ENCODE measurements at places on chromosomes 6 and 20.

- DNase-seq: no peak
Measured at GRCh38 chr6:67184405-67184804, 1450.7 kb upstream of the ADGRB3 start.

GRCh38 chr6:117346142-117346930 is 79.4 kb downstream of the ROS1 start:
- DNase-seq: no peak

- DNase-seq: no peak
Measured at GRCh38 chr6:39416026-39416425, 93.5 kb upstream of the KCNK16 start.

DNA sequence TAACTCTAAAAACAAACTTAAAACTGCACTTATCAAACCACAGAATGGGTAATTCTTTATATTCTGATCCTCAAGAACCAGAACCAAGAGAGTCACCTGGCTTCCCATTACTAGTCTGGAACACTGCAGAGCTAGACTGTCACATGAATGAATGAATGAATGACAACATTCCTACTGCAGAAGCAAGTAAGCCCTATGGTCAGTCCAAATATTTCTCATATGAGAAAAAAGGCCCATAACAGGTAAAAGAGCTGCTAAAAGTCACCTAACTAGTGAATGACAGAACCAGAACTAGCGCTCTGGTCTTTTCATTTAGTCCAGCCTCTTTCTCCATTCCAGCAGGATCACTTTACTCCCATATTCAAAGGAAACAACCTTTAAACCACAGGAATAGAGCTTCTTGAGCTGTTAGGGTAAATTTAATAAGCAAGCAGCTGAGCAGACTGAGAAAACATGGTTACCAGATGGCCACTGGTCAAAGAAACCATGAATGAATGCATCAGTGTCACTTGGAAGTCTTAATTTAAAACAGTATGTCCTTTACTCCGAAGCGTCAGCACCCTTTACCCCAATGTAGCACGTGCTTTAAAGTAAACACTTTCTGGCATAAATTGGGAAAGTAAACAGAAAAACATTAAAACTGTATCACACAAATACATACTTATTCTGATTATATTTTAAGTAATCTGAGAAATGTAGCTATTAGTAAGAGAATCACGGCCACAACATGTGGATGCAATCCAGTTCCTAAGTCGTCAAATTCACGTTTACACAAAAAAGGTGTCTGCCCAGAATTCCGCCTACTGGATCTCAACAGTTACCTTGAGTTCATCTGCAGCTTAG is 1.4 kb downstream of the PREP start:
- DNase-seq: no peak

DNA sequence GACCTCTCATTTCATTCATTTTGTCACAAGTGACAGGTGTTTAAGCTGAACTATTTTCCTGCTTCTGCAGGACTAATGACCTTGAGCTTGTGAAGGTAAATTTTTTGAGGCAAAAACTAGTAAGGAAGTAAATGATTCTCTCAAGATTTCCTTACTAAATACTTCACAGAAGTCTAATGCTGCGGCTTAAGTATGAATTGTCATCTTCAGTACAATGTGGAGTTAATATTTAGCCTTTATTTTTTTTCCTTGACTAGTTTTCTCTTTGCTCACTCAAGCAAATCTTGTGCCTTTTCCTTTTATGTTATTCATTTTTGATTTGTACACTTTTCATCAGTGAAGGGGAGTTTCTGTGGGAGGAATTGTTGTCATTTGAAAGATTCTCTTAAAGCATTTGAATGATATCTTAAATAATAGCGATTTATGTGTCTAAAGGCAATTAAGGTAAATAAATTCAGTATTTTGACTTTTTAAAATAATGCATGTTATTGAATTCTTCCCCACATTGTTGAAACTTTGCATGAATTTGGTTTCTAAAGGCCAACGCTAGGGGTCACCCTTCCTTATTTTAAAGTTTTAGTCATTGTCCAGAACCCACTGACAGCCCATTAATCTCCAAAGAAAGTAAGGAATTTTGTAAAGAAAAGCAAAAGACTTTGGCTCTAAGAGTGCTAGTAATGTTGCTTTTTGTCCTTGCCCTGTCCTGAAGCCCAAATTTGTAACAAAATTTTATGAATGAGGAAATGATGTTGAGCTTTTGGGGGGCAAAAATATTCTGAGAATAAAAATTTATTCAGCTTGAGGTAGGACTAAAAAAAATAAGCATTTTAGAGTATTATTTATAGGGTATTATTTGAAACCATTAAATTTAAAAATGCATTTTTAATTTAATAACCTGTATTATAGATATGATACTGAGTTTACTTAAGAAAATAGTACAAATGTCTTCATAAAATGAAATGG is 157.4 kb upstream of the LAMA2 start:
- DNase-seq: peak; percentile 2

DNA sequence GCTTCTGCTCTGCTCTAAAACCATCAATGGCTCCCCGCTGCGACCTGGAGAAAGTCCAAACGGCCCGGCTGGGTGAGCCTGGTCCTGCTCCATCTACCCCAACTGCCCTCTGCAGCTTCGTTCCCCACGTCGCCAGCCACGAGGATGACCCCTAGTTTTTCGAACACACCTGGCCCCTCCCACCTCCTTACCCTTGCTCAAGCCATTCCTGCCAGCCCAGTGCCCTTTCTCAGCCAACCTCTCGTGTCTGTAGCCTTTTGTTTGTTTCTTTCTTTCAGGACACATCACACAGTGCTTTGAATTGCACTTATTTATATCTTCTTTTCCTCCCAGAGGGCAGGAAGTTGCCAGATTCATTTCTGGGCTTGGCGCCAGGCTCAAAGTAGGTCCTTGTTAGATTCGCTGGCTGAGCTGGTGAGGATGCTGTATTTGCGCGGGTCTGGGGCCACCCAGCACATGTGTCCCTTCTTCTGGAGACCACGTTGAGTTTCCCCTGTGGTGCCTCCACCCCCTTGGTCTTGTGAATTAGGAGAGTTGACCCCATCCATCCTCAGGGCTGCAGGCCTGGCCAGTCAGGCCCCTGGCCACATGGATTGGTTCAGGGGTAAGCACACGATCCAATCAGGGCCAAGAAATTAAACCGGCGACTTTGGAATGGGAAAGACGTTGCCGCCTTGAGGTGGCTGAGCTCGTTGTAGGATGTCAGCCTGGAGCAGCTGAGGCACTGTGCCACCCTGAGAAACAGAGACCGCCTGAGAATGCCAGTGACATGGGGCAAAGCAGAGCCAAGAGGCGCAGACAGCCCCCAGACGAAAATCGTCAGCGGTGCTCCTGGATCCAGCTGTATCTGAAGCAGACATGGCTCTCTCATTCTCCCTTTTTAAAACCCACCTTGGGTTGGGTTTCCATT is 156.0 kb downstream of the CEBPB start:
- DNase-seq: no peak

- DNase-seq: peak; percentile 33
Measured at GRCh38 chr6:96899019-96899418, 1.3 kb upstream of the NDUFAF4 start.

DNA sequence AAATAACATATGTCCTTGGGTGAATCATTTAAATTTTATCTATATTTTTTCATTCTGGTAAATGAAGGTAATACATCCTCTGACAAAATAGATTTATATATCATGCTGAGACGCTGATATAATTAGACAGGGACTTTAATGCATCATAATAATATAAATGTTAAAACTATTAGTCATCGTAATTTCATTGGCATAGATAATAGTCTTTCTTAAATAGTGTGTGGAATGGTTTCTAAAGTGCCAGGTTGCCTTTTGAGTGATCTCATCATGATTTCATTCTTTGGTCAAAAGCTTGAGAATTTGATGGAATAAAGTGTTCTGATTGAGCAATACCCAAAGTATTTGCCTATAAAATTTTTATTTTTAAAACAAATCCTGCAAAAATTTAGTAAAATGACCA is 43.2 kb upstream of the BMP5 start:
- no peak for DNase-seq

GRCh38 chr6:49552596-49552995 is 2.1 kb downstream of the C6orf141 start:
- no peak for DNase-seq

- no peak for DNase-seq
Measured at GRCh38 chr20:31542201-31542842, 28.1 kb downstream of the HM13 start.

- DNase-seq: no peak
Measured at GRCh38 chr6:79574174-79574573, 36.9 kb upstream of the LCA5 start.

DNA sequence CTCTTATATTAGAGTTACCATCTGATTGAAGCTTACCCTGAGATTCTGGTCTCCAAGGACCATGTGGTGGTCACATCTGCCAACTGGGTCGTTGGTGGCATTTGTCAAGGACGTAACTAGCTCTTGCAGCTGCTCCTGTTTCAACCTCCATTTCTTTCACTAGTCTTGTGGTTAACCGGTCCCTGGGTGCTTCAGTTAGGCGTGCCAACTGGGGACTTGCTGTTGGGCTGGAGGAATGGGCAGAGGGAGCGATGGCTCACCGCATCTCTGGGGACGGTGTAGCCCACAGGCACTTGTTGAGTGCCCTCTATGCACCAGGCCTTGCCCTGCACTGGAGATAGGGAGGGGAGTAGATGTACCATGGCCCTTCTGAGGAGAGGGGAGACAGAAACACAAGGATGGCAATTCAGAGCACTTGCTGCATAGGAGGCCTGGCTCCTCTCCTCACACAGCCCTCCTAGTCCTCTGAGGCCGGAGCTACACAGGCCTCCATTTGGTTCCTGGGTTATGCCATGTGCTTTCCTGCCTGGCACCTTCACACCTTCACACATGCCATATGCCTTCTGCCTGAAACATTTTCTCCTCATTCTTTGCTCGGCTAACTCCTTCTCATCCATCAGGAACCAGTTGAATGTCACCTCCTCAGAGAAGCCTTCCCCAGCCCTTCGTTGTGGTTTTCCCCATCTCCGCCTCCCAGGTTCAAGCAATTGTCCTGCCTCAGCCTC is 20.0 kb upstream of the ASXL1 start:
- DNase-seq: no peak

- no peak for DNase-seq
Measured at GRCh38 chr6:70864401-70864800, 92.5 kb downstream of the B3GAT2 start.

DNA sequence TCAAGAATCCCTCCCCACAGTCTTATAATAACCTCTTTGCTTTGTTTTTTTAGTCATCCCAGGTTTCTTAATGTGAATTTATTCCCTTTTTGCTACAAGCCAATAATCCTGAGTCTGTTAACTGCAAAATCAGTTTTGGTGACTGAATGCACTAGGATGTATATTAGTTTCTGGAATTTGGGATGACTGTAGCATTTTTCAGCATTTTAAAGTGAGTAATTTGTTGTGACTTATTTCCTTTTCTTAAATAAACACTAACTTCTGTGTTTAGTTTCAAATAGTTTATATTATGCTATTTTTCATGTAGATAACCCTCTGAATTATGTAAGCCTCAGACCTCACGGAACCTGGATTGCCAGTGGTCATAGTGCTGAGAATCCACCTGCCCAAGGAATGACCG is 5.5 kb downstream of the CST1 start:
- no peak for DNase-seq

DNA sequence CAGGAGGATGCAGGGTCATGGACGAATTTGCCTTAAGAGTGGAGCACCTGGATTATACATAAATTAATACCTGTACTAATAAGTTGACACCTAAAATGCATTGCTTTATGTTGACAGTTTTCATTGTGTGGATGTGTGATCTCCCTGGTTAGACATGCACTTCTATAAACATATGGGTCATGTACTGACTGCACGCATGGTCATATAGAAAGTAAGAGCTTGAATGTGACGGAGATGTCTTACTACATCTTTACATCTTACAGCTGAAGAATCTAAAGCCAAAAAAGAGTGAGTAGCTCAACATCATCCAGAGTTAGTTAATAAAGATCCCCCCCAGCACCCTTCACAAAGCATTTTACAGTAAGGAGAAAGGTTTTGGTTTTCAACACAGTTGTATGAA is 408.4 kb upstream of the JARID2 start:
- DNase-seq: no peak

DNA sequence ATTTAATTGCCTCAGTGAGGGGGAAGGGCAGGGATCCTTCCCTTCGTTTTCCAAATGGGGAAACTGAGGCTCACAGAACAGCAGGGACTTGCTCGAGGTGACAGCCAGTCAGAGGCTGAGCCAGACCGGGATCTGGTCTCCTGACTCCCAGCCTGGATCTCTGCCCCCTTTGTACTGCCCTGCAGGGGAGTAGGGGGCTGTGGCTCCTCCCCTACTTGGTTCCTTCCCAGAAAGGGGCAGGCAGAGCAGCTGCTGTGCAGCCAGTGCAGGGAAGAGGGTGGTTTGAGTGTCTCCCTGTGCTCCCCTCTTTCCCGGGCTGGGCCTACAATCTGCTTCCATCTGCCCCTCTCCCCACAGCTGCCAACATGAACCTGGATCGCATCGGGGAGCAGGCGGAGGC is 37.6 kb downstream of the UQCC2 start:
- no peak for DNase-seq

DNA sequence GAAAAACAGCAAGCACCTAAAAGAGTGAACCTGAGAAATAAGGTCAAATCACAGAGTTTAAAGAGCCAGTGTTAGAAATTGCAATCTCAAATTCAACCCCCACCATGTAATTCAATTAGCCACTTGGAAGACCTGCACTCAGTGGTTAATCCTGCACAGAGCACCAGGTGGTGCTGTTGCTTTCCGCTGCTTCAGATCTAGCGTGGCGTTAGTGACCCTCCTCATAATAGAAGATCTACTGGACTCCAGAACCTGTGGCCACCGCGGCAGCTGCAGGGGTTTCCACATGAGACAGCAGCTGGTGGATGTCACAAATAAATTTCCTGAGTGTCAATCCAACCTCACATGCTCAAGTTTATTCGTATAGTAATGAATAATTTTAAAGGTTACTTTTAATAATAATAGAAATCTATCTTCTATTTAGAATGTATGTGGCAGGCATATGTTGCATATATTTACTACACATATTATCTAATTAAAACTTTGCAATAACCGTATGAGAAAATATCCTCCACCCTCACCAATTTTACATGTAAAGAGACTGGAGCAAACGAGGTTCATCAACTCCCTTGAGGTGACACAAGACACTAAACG is 84.4 kb downstream of the SYNE1 start:
- DNase-seq: peak; percentile 53

GRCh38 chr6:28280595-28281287 is 631 bp upstream of the PGBD1 start:
- no peak for DNase-seq

- no peak for DNase-seq
Measured at GRCh38 chr6:141634269-141634668, 498.5 kb upstream of the GJE1 start.

- DNase-seq: no peak
Measured at GRCh38 chr6:79431537-79431933, 105.7 kb downstream of the LCA5 start.
